ENCODE measurements at places on chromosomes 3 and 15.

GRCh38 chr15:32994810-32995424 is 199.6 kb downstream of the FMN1 start:
- no peak for DNase-seq

DNA sequence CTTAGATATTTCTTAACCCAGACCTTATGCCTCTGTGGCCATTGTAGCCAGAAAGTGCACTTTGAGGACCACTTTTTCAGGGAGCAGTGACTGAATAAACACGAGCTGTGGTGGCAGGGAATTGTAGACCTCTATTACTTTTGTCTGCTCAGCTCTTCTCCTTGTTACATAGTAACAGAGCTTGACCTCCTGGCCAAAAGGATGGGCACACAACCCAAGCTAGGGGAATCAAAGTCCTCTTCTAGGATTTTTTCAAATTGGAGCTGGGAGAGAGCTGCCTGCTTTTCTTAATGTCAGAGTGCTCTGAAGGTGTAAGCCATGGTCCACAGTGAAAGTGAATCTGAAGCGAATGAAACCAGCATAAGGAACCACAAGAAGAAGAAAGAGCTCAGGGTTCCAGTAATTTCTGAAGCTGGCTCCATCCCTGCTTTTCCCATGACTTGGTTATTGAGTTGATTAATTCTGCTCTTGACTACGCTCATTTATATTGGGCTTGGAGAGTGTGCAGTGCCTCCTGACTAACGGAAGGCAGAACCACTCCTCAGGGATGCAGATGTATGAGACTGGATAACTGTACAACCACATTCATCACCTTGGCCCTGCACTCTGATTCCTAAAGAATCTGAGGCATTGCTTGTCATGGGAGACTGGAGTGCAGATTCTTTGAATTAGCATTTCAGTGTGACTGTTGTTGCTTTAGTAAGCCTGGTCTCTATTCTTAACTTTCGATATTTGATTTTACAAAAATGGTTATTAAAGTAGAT is 60.9 kb downstream of the TLNRD1 start:
- no peak for DNase-seq

GRCh38 chr3:140432229-140432669 is 245.6 kb upstream of the TRIM42 start:
- no peak for DNase-seq

DNA sequence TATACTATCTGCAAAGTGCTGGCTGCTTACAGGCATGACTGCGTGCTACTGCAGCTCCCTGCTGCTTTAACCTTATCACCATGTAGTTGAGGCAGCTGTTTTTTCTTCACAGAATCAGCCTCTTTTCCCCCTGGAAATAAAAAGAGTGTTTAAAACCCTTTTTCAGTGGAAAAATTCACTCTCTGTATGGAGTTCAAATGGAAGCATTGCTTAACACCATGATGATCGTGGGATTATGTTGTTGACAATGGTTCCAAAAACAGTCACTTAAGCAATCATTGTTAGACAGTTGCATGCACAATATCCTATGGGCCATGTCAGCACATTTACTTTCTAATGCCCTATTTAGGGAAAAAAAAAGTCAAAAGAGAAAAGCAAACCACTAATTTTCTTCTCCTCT is 536.4 kb downstream of the UNC13C start:
- DNase-seq, result no peak

DNA sequence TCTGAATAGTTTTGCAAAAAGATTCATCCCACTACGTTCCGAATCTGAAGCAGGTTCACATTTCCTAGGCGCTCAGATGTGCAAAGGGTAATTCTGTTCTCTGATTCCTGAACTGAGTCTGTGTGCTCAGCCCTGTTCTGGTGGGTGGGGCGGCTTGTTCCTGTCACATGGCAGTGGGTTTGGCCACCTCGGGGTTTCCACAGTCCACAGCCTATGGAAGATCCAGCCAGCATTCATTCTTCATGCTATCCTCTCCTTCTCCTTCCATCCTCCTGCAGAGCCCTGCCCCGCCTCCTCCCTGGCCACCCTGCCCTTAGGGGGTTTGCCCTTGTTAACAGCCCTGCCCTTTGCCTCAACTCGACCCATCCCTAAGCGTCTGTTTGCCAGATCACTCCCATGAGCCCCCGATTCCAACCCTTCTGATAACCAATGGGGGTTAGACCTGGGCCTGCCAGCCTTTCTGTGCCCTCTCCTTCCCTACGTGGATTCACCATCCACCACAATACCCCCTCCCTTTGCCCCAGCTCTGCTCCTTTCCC is 31.0 kb downstream of the PRR20G start:
- DNase-seq, result no peak

DNA sequence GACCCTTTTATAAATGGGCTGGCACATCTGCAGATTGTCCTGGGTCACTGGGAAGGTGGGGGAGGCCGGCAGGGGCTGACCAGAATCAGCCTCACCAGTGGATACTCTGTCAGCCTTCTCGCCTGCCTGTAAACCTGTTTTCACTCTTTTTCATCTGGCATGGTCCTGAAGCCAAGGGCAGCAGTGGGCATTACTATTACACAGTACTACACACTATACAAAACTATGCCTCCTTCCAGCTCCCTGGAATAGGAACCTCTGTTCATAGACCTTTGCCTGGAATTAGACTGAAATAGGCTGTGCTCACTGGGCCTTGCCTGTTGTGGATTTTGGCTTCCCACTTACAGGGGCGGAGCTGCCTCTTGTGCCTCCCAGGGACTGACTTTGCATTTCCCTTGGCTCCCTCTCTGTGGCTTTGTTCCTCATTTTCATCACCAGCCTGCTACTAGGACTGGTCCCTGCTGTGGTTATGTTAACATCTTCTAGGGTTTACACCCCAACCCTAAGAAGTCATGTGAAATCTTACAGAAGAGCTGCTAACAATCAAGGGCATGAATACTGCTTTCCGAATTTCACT is 120.7 kb downstream of the FNDC3B start:
- no peak for DNase-seq

Measured in activated naive CD8-positive, alpha-beta T cell treated with anti-CD3 and anti-CD28 coated beads, Interleukin-2, amount 50 U/mL, for 24 hours (primary cell).